ENCODE measurements at places on chromosomes 3 and 15.

DNA sequence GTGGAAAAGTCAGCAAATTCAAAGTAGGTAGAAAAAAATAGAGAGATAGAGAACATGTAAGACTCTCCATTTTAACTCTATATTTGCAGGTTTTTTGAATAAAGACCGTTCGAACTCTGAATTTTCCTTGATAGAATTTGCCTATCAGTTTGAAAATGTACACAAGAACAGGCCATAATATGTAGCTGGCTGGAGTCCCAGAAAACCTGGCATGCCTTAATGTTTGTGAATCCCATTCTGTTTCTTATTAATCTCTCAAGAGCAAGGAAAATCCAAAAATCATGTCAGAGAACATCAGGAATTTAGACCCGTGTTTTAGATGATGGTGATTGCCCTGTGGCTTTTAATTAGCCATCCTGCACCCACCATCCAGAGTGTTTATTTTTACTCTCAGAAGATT lies 7.2 kb upstream of the CFAP161 start:
- DNase-seq = no peak

DNA sequence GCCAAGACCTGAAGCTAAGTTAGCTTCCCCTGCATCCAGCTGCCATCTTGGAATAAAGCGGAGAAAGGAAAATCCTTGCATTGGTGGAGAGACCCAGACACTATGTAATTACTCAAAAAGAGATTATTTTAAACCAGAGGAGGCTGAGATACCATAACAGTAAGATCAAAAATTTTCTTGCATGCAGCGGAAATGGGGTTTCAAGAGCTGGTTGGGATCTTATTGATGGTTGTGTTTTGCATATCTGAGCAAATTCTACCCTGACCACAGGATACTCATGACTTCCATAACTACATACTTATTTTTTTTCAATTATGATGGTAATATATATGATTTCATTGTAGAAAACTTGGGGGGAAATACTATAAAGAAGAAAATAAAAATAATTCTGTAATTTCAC lies 17.5 kb downstream of the TMEM158 start:
- no peak for DNase-seq

DNA sequence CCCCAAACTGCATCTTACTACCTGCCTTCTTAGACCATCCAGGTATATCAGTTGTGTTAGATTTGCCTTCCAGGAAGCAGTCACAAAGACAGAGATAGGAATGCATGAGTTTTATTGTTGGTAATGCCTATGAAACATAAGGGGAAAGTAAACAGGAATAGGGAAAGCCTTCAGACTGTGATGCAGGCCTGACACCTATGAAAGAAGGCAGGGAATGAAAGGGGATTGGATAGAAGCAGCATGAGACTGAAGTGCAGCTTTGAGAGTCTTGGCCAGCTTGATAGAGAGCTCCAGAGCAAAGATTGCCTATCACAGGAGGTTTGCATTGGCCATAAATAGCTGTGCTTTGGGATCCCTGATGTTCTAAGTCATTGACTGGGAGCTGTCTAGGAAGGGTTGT lies 15.9 kb upstream of the HHLA2 start:
- no peak for DNase-seq

GRCh38 chr3:109926376-109926775 lies 589.0 kb upstream of the DPPA4 start:
- DNase-seq = no peak

DNA sequence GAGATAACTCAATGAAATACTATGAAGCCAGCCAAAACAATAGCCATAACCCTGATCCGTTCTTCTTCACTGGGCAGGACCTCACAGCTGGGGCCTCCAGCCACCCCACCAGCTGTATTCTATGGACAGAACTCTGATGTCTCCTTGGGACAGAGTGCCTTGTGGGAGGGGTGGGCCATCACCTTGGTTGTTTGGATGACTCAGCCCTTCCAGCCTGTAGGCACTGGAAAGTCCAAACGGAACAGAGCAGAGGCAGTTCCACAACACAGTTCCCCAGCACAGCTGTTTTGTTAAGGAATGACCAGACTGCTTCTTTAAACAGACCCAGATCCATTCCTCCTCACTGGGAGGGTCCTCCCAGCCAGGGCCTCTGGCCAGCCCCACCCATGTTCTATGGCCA lies 31.9 kb upstream of the ZBED2 start:
- DNase-seq = no peak

DNA sequence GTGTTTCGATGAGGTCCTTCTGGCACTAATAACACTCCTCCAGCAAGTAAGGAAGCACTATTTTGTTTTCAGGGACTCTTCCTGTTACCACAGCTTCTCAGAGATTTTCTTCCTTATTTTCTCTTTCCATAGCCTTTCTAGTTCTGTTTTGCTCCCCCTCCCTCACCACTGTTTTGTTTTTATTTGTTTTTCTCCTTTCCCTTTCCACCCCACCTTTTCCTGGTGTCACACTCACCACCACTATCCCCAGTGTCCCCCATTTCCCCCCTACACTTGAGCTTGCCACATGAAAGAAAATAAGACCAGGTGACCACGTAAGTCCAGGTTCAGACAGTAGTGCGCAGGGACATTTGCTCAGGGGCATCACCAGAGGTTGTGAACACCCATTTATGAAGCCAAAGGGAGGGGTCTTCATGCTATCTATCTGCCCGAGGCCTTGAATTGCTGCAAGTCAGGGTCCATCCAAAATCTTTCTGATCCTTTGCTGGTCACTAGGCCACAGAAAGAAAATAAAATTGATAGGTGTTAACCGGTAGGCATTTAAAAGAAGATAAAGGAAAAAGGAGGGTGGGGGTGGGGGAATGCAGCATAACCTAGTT lies 1.4 kb upstream of the RFTN1 start:
- DNase-seq = no peak

DNA sequence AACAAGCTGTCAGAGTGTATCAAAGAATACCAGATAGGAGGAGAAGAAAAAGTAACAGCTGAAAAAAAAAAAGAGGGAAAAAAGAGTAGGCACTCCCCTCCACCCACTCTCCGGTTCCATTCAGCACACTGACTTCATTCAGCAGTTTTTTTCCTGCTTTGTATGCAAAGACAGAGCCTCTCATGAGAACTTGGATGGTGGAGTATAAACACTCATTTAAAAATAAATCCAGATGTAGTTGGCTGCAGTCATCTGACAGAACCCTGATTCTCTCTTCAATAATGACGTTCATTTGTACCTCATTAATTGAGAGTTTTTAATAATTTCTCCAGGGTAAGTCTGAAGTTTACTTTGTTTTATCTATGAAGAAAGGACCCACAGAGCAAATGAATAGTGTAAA lies 81.0 kb downstream of the TMEM108 start:
- no peak for DNase-seq

DNA sequence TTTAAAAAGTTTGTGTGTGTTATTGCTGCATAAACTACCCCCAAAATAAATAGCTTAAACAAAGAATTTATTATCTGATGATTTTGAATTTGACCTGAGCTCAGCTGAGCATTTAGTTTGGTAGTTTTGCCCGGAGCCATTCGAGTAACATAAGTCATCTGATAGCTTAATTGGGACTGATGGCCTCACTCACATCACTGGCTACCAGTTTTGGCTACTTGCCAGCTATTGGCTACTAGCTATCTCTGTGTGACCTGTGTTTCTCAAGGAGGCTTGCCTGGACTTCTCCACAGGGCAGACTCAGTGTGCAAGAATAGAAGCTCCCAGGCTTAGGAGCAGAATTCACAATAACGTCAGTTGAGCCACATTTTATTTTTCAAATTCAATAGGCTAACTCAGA lies 9.0 kb downstream of the CNTN3 start:
- no peak for DNase-seq

GRCh38 chr15:87032295-87032694 lies 952.6 kb downstream of the AGBL1 start:
- DNase-seq = no peak

DNA sequence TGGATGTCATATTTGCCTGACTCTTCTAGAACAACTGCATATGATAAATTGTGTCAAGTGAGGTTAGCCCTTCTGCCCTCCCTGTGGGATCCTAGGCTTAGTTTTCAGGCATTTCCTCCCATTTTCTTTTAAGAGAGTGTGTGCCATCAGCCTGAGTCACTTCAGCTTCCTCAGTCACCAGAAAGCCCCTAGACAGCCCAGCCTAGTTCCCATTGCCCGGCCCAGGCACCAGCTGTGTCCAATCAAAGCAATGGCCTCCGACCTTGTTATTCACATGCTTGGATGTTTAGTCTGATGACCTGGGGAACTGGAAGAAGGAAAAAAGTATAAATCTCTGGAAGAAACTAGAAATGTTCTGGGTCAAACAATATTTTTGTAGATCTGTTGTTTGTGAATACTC lies 221.9 kb upstream of the LRIG1 start:
- no peak for DNase-seq

GRCh38 chr3:46266598-46266997 lies 24.3 kb downstream of the CCR3 start:
- no peak for DNase-seq

- DNase-seq = no peak
Measured at GRCh38 chr3:15180042-15180611, 25.9 kb upstream of the CAPN7 start.

- no peak for DNase-seq
Measured at GRCh38 chr15:70053001-70053715, 44.6 kb downstream of the TLE3 start.

DNA sequence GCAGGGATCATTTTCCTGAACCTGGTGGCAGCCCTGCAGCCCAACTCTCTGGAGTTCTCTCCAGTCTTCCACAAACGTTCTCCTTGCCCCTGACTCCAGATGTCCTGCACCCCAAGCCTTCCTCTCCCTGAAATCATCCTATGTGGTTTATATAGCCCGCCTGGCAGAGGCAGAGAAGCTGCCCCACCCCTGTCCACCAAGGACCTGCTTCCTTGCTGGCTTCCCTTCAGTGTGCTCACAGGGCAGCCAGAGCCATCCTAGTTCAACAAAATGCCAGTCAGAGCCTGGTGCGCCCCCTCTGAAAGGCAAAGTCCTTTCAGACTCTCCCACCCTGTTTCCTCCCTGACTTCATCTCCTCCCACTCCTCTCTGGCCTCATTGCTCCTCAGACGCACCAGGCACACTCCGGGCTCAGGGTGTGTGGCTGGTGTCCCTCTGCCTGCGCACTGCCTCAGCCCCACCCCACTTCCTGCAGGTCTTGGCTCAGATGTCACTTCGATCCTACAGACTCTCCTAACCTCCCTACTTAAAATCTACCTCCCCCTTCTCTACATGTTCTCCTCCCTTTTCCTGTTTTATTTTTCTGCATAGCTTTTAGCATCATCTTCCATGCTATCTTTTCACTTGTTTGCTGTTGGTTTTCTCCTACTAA lies 5.9 kb downstream of the KBTBD13 start:
- DNase-seq = no peak

GRCh38 chr3:72797773-72798543 lies 50.3 kb downstream of the SHQ1 start:
- no peak for DNase-seq

GRCh38 chr3:119099785-119100184 lies 46.2 kb upstream of the TEX55 start:
- no peak for DNase-seq

GRCh38 chr15:91894606-91895005 lies 41.1 kb downstream of the SLCO3A1 start:
- no peak for DNase-seq

DNA sequence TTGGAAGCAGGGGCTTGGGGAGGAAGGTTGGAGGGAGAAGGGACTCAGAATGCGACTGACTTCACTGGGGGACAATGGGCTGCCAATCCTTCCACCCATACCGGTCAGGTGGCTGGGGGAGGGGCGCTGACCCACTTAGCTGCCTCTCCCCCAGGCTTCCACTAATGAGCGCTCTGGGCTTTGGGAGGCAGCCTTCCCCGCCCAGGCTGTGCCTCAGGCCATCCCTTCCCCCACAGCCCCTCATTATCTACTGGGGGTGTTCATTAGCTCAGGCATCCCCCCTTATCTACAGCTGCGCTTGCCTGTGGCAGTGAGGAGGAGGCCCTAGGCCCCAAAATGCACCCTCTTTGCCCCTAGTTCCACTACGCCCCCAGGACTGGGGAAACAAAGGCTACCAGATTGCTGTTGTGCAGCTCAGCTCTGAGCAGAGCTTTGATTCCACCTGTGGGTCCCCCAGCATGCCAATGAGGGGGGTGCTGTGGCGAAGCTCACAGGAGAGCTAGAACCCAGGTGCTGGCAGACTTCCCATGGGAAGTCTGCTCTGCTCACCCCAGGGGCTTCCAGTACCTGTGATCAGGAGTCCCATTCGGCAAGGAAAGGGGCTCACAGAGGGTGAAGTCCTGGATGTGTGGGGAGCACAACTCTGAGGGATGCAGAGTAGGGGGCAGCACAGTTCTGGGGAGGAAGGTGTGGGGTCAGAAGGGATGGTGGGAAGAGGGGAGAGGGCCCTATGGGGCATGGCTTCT lies 29.4 kb upstream of the SEMA3F start:
- DNase-seq = no peak

DNA sequence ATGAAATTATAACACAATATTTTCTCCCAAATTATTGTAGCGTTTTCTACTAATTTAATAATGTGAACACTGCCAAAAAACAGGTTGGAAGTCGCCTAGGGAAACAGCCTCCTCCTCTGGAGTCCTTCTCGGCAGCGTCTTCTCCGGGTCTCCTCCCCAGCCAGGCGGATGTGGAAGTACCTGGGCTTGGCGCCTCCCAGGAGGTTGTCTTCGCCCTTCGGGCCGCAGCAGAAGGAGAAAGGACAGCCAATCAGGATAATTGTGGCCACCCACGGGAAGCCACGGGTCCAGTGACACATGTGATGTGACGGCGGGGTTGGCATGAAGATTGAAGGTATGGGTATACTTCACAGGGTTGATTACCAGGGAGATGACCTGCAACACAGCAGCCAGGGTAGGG lies 491.2 kb downstream of the PYDC2 start:
- no peak for DNase-seq

- DNase-seq = no peak
Measured at GRCh38 chr3:175246766-175247165, 387.6 kb downstream of the NAALADL2 start.

GRCh38 chr3:123018683-123019082 lies 8.9 kb downstream of the SEMA5B start:
- DNase-seq = no peak

DNA sequence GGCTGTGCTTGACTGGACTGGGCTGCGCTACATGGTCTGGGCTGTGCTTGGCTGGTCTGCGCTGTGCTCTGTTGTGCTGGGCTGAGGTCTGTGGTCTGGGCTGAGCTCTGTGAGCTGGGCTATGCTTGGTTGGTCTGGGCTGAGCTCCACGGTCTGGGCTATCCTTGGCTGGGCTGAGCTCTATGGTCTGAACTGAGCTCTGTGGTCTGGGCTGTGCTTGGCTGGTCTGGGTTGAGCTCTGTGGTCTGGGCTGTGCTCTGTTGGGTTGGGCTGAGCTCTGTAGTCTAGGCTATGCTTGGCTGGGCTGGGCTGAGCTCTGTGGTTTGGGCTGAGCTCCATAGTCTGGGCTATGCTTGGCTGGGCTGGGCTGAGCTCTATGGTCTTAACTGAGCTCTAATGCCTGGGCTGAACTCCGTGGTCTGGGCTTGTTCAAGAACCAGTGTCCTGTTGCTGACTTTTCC lies 92.0 kb downstream of the PLXNA1 start:
- no peak for DNase-seq

All from activated T-helper 9 cell treated with anti-CD3 and anti-CD28 coated beads, Interleukin-2, amount 50 U/mL, for 16 hours (primary cell).